ENCODE measurements at places on chromosomes 13 and 19.

GRCh38 chr19:46845959-46846459 lies 4.6 kb downstream of the AP2S1 start:
- no peak for DNase-seq

DNA sequence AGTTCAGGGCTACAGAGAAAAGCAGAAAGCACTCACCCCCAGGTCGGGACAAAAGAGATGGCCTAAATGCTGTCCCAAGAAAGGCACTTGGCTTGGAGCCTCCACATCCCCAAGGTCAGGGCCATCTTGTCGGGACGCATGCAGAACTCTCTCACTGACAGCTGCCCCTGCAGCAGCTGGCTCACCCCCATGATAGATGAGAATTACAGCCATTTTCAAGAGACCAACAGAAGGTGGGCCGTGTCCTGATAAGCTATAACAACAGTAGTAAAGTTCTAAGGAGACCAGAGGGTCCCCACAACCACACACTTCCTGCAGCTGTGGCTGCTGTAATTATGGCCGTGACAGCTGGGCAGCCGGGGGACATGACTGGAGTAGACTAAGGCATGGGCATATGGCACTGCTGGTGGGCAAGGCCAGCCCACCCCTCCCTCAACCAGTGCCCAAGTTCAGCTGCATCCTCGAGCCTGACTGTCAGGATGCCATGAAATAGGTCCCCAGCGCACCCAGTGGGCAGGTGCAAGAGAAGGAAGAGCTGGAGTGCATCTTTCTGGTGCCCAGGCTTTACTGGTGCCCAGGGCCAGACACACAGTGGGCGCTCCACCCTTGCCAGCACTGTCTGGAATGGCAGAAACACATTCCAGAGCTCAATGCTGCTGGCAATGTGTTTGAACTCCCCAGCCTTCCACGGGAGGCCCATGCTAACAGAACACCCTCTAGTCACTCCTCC lies 436.7 kb upstream of the ZNF507 start:
- DNase-seq: no peak

DNA sequence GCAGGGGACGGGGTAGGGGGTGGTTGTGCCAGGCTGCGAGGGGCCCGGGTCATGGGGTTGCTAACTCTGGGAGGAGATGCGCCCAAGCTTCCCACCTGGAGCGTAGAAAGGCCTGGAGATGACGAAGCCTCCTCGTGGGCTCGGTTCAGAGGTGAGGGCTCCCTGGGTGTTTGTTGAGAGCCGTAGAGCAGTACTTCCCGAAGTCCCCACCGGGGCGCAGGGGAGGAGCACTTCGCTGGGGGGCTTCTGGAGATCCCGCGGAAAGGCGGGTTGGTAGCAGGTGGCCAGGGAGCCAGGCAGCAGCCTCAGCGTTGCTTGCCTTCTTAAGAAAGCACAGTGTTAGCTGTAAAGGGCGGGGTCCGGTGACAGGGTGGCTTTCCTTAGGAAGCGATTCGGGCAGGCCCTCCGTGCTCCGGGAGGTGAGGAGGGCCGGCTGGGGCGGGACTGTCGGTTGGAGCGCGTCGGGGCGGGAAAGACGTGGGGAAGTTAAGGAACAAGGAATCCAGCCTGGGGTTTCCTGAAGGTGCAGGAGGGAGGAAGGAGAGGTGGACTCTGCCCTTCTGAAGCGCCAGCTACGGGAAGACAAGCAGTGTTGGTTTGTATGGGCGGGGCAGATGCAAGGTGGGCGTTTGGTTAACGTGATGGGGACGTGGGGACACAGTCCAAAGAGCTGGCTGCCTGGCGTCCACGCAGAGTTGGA lies 3.3 kb downstream of the VSTM2B start:
- no peak for DNase-seq

- DNase-seq: no peak
Measured at GRCh38 chr19:54560881-54561385, 12.7 kb upstream of the LILRA2 start.

- DNase-seq: no peak
Measured at GRCh38 chr13:26821672-26822071, 61.1 kb upstream of the GPR12 start.

- no peak for DNase-seq
Measured at GRCh38 chr19:55082020-55082851, 6.6 kb downstream of the EPS8L1 start.

- DNase-seq: no peak
Measured at GRCh38 chr19:54959840-54960239, 6.3 kb upstream of the NLRP2 start.

DNA sequence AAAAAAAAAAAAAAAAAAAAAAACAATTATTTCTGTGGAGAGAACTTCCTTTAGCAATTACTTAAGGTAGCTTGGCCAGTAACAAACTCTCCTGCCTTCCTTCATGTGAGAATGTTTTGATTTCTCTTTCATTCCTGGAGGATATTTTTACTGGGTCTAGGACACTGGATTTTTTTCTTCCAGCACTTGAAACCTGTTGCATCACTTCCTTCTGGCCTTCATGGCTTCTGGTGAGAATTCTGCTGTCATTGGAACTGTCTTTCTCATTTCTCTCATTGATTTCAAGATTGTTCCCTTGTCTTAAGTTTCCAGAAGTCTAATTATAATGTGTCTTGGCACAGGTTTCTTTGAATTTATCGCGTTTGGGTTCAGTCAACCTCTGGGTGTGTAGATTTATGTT lies 19.3 kb upstream of the RAB20 start:
- DNase-seq: no peak

- no peak for DNase-seq
Measured at GRCh38 chr13:42633495-42633894, 59.5 kb downstream of the TNFSF11 start.

- DNase-seq: peak; percentile 91
Measured at GRCh38 chr19:45376045-45376724, 5.8 kb upstream of the ERCC2 start.

- no peak for DNase-seq
Measured at GRCh38 chr19:49541914-49542313, 14.1 kb downstream of the RCN3 start.

GRCh38 chr19:8494158-8494557 lies 8.3 kb downstream of the PRAM1 start:
- DNase-seq: no peak

DNA sequence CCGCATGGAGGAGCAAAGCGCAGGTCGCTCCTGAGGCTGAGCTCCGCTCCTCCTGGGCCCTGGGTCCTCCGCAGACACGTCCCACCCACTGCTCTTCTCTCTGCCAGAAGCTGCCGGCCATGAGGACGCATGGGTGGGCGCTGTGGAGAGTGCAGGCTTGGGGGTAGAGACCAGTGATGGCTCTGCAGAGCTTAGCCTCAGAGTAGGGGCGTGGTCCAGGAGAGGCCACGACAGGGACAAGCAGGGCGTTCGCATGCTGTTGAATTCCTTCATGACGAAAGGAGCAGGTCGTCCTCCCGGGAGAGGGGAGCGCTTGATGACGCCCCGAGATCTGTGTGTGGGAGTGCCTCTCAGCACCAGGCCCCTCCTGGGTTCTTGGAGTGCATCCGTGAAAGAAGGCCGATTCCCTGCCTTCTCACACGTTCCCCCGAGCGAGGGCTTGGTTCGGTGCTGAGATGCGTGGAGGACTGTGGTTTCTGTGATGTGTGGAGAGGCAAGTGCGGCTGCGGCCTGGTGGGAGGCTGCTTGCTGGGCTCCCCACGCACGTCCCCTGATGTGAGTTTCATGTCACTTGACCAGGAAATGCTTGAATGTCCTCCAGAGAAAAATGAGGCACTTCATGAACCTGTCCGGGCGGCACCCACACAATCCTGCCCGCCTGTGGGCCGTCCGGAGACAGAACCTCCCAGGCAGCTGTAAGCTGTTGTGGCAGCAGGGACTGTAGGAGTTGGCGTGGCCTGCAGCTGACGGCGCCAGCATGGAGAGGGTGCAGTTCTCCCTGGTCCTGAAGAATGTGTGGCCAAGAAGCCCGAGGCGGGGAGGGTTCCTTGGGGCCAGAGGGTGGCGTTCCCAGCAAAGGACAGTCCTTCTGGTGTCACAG lies 4.5 kb downstream of the SF3A2 start:
- no peak for DNase-seq

- no peak for DNase-seq
Measured at GRCh38 chr13:66803808-66804456, 426.2 kb downstream of the PCDH9 start.

DNA sequence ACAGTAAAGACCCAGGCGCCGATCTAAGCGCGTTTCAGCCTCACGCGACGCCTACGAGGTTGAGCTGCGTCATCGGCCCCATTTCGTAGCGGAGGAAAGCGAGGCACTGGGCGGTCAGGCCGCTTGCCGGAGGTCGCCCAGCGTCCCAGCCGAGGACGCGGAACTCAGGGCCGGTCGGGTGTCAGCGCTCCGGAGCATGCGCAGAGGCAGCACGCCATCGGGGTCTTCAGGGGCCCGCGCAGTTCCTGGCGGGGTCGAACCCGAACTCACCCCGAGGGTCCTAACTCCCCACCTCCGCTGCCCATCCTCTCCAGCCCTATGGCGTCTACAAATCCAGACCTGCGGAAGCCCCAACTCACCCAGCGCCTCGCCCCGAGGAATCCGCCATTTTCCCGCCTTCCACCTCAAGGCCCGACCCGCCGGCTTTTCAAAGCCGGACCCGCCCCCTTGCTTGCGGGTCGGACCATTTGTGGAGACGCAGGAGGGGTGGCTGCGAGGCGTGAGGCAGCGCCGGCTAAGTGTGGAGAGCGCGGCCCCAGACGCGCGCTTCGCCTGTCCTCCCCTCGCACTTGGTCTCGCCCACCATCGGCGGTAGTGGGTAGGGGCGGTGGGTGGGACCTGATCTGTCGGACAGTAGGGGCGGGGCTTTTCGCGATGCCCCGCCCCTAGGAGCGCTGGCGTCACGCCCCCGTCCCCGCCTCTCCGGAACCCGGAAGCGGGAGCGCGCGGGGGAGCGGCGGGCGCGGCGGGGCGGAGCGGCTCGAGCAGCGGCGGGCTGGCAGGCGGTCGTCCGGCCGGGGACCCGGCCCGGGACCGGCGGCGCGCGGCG lies at the start of the genes HAUS8 and MYO9B:
HAUS8 (minus strand) TSS at position 418 of the 829 bp plus-strand sequence; CDS start at position 388, 30 bp downstream.
MYO9B (plus strand) TSS at position 743 of the 829 bp plus-strand sequence. CDS start 25,941 bp downstream, outside the sequence.
- DNase-seq: peak; percentile 100

GRCh38 chr13:110409581-110409992 lies 102.5 kb downstream of the COL4A2 start:
- DNase-seq: no peak

DNA sequence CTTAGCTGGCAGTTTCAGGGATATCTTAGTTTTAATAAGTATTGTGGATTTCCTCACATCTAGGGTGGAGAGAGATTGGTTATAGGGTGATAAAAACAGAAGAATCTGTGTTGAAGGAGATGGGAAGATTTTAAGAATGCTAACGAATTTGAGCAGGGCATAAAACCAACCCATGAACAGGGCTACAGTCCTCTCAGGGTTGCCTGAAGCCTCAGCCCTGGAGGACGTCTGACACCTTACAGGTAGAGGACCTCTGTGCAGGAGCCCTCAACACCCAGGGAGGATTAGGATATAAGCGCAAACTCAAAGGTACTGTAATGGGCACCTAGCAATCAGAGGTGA lies 461 bp upstream of the WASF3 start:
- no peak for DNase-seq

DNA sequence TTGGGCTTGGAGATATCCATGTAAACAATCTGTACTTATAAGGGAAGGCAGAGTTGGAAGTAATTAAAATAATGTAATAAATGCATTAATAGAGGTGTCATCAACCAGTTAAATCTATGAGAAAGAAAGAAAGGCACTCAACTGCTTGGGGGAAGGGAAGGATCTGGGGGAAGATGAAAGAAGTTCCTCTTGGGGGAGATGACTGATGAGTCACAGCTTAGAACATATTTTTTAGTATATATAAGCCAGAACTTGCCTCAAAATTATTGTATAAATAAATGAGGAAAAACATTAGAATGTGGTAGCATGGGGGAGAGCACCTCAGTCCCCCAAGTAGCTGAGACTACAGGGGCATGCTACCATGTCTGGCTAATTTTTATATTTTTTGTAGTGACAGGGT lies 205.8 kb downstream of the GGACT start:
- DNase-seq: no peak

GRCh38 chr13:114118511-114119123 lies 13.8 kb downstream of the RASA3 start:
- DNase-seq: no peak

GRCh38 chr19:18586306-18586705 lies 2.3 kb upstream of the REX1BD start:
- DNase-seq: no peak

GRCh38 chr13:48892053-48892687 lies 83.5 kb upstream of the FNDC3A start:
- no peak for DNase-seq

DNA sequence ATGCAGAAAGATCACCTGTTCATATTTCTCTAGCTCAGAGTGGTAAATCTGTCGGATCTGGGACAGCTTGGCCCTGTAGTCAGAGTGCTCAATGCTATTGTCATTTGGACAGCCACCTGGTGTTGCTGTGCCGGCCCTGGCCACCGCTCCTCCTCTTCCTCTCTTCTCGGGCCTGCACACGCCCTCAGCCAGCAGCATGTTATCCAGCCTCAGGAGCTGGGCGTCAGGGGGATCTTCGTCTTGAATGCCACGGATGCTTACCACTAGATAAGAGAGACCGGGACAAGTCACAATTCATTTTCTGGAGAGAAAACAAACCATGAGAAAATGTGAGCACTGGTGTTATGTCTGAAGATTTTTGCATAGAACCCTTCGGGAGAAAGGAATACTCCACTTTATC lies 32.5 kb downstream of the CILP2 start:
- no peak for DNase-seq

DNA sequence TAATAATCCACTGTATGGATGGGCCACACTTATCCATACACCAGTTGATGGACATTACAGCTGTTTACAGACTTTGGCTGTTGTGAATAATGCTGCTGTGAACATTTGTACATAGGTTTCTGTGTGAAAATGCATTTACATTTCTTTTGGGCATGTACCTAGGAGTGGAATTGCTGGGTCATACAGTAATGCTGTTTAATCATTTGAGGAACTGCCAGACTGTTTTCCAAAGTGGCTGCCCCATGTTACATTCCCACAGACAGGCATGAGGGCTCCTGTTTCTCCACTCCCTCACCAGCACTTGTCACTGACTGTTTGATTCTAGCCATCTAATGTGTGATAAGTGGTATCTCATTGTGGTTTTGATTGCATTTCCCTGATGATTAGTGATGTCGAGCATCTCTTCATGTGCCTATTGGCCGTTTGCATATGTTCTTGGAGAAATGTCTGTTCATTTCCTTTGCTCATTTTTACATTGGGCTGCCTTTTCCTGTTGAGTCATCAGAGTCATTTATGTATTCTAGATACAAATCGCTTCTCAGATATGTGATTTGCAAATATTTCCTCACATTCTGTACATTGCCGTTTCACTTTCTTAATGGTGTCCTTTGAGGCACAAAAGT lies 12.8 kb downstream of the TMEM255B start:
- no peak for DNase-seq

DNA sequence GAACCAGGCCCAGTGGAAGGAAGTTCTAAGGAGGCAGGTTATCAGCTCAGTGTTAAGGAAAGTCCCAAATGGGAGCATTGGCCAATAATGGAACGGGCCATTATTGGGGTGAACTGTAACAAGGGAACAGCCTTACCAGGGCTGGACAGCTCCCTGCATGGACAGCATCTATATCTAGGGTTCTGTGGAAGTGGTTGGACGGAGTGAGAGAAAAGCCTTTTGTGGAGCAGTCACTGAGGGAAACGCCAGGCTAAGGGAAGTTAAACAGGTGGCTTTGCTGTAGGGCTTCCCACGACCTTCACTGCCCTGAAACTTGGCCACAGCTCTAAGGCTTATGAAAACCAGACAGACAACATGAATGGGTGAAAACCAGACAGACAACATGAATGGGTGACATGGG lies 17.0 kb downstream of the POU2F2 start:
- DNase-seq: no peak
